Testis (tissue), 5 donors: ENCODE measurements at places on chromosomes 3 and 15.

- no peak for DNase-seq
These were observed 443.3 kb downstream of the GABRG3 start for GRCh38 chr15:27414168-27414870.

DNA sequence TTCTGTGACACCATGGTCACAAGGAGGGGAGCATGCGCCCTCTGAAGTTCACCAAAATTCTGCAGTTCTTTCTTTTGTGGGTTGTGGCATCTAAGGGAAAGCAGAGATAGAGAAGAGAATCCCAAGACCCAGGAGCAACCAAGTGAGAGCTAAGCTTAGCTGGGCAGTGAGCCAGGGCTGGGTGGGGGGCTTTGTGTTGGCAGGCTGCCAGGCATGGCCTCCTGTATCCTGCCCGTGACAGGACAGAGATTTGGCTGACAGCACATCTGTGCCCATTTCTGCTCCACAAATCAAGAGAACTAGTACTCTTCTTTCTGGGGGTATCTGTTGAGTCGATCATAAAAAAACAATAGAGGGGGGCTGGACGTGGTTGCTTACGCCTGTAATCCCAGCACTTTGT is 66.2 kb downstream of the NMNAT3 start:
- DNase-seq, result no peak

DNA sequence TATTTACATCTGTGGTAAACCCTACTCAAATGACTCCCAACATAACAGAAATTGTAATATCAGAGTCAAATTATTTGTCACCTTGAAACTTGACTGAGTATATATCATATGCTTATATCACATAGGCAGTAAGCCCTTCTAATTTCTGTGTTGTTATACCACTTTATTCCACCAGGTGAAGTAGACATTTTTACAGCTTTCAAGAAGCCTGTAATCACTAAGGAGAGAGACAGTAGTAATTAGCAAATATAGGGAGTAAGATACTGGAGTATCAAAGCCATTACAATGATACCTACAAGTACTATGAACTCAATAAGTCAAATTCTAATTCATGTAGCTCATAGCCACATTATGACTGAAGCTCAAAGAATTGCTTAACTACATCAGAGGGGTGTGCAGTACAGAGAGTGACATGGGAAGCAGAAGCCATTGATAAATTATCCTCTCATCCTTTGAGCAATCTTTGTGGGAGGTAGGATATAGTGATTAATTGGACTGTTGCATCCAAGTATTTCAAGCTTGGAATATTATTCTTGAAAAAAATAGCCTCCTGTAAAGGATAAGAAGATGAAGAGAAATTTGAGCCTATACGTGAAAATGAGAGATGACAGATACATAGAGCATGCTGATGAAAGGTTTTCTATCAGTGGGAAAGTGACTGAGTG is 1005.9 kb downstream of the ZPLD1 start:
- DNase-seq, result no peak

GRCh38 chr15:27792756-27793264 is 306.3 kb downstream of the OCA2 start:
- no peak for DNase-seq

- DNase-seq, result no peak
These were observed 3.7 kb downstream of the FSTL1 start for GRCh38 chr3:120446891-120447668.

GRCh38 chr3:151775314-151776258 is 38.3 kb upstream of the AADAC start:
- no peak for DNase-seq

DNA sequence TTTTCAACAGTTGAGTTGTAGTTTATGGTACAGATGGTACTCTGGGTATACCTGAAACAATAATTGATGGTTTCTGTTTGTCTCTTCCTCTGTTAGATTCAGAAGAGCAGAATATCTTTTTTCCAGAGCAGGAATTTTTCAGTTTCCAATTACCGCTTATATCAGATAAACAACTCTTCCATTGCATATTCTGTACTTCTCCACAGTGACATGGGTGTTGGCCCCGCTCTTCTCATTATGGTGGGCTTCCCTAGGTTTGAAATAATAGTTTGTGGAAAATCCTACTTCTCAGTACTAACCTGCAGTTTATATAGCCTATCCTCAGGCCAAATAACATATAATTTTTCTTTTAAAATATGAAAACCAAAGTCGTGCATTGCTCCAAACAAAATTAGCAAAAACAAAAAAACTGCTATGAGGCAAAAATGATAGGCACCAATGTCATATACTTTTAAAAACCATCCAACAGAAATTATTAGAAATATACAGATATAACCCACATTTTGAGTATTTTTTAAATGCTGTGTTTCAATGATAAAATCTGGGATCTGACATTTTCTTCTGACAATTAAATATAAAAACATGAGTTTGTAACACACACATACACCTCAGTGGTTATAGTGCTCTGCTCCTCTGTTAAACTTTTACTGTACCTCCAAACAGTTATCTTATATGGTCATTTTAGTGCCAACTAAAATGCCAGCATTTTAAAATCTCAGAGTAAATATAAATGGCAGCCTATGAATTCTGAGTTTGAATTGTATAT is 56.8 kb downstream of the CMSS1 start:
- DNase-seq, result no peak

DNA sequence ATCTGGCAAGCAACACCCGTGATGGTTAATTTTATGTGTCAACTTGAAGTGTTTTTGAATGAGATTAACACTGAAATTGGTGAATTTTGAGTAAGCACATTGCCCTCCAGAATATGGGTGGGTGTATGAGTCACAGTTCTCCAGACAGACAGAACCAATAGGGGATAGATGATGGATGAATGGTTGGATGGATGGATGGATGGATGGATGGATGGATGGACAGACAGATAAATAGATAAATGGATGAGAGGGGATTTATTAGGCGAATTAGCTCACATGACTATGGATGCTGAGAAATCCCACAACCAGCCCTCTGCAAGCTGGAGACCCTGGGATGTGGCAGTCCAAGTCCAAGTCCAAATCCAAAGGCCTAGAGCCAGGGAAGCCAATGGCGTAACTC is 5.4 kb upstream of the VWA5B2 start:
- no peak for DNase-seq

- no peak for DNase-seq
These were observed 111.2 kb downstream of the MYO5A start for GRCh38 chr15:52417521-52417920.

DNA sequence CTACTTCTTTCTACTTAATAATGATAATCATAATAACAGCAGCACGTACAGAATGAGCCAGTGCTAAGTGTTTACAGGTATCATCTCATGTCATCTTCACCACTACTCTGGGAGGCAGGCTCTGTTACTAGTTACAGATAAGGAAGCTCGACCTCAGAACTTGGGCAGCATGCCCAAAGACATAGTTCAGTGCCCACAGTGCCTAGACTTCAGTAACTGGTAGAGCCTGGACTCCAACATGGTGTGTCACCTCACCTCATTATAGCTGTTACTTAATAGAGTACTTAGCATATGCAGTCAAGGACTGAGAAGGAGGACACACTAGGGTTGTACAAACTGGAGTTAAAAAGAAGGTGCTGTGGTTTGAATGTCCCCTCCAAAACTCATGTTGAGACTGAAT is 7.6 kb downstream of the GADL1 start:
- DNase-seq, result no peak

DNA sequence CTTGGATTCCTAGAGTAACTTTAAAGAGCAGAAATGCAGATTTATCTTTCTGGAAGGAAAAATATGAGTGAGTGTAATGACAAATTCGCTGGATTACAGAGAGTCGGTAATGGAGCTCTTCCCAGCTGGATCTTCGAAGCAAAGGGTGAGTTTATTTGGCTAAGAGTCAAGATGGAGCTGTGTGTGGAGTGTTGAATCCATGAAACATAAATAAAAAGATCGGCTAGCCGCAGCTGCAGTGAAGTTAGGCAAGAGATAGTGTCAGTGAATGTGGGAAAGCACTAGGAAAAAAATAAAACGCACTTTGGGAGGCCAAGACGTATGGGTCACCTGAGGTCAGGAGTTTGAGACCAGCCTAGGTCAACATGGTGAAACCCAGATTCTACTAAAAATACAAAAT is 10.3 kb downstream of the NAALADL2 start:
- DNase-seq, result no peak

DNA sequence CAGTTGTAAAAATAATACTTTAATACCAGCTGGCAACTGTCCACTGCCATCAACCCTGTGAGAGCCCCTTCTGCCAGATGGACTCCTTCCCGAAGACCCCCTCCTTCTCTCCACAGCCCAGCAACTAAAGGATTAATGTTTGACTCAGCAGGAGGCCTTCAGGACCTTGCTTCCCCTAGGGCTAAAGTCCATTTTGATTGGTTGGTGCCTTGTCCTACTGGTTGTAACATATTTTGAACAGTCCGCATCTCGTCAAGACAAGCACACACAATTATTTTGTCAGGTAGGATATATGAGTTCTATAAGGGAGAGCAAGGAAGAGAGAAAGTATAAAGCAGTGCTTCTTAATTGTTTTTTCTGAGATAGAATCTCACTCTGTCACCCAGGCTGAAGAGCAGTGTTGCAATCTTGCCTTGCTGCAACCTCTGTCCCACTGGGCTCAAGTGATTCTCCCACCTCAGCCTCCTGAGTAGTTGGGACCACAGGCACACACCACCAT is 18.6 kb downstream of the ACOX2 start:
- DNase-seq, result no peak

GRCh38 chr3:138935863-138936740 is 10.8 kb downstream of the FOXL2 start:
- DNase-seq, result peak; percentile 80

GRCh38 chr3:149010966-149011365 is 19.6 kb downstream of the GYG1 start:
- no peak for DNase-seq
